ENCODE measurements at places on chromosomes 6 and 20. TPM values are rescaled to one million over a fixed set of nuclear protein-coding genes. Genes with fewer than 3 reads are reported as not detected.

- H3K27me3 ChIP-seq, result peaks cover 13% of the 10 kb centered on the region
- H3K4me3 ChIP-seq, result no peak overlapping the region
- DNase-seq, result no peak
- H3K36me3 ChIP-seq, result no peaks in the 10 kb centered on the region
- no peaks in the 10 kb centered on the region for H3K4me1 ChIP-seq
- no peak overlapping the region for H3K27ac ChIP-seq
Observed at GRCh38 chr20:16806886-16807285, 58.7 kb downstream of the OTOR start.

- peak overlapping the region; percentile 51 for H3K4me3 ChIP-seq
- H3K4me1 ChIP-seq, result peaks cover 6% of the 10 kb centered on the region
- no peaks in the 10 kb centered on the region for H3K36me3 ChIP-seq
- DNase-seq, result no peak
Observed at GRCh38 chr6:135181333-135182070, 394 bp downstream of the MYB start.

Gene TJAP1
- 14.4 TPM for total RNA-seq

DNA sequence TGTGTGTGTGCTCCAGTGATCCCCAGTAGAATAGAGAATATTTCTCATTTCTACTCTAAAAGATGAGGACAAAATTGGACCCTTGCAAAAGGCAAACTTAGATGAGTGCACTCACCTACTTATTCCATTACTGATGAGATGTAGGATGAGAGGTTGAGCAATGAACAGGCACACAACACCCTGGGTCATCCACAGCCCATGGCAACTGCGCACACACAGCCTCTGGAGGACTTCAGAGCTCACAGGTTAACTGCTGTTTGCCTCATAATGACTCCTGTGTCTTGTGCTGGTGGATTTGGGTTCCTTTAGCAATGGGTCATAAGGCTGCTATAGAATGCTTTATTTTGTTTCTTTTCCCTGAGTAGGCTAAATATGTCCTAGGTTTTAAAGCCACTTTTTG lies 103.6 kb upstream of the TNFAIP3 start:
- no peaks in the 10 kb centered on the region for H3K36me3 ChIP-seq
- H3K27ac ChIP-seq, result no peak overlapping the region
- H3K4me1 ChIP-seq, result no peaks in the 10 kb centered on the region
- H3K4me3 ChIP-seq, result no peak overlapping the region

DNA sequence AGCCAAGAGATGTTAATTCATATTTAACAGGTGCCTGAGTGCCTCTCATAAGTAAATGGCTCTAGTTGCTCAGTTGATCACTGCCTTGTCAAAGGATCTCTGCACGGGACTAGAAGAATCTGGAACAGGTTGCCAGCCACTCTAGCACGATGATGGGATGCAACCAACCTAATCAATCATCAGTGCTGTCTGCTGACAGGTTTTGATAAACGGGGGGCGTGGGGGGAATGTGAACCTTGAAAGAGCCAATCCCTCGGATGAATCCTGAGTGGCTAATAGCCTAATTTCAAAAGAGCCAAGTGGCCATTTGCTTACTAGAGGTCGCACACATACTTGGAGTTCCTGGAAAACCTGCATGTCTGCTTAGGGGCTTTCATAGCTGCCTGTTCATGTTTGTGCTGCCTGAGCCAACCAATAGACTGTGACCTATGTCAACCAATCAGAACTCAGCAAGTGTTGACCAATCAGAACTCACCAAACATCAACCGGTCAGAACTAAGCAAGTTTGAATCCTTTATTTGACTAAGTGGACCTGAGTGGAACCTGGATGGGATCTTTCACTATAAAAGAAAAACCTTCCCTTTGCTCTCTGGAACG lies 43.5 kb upstream of the ECI2 start:
- no peak overlapping the region for H3K27ac ChIP-seq
- H3K27me3 ChIP-seq, result no peaks in the 10 kb centered on the region
- no peaks in the 10 kb centered on the region for H3K4me1 ChIP-seq
- no peak overlapping the region for H3K4me3 ChIP-seq
- no peak for DNase-seq

Data from right lobe of liver (tissue), 6 donors.